Astrocyte of the cerebellum (primary cell): ENCODE measurements at places on chromosomes 2 and 18.

GRCh38 chr2:113283704-113284284 lies 5.1 kb upstream of the PAX8 start:
- DNase-seq: peak; percentile 92

DNA sequence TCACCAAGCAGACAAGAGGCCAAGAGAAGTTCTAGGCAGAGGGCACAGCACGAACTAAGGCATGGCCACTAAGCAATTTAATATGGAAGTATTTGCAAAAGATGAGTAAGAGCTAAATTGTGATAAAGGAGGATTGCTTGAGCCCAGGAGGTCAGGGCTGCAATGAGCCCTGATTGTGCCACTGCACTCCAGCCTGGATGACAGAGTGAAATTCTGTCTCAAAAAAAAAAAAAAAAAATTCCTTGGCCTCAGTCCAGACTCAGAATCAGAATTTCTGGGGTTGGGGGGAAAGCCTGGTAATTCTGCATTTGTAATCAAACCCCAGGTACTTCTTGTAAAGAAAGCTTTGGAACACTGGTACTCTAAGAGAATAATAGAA lies 46.8 kb upstream of the RTN4 start:
- no peak for DNase-seq

- no peak for DNase-seq
These were observed 55.6 kb downstream of the SP110 start for GRCh38 chr2:230164139-230164538.

DNA sequence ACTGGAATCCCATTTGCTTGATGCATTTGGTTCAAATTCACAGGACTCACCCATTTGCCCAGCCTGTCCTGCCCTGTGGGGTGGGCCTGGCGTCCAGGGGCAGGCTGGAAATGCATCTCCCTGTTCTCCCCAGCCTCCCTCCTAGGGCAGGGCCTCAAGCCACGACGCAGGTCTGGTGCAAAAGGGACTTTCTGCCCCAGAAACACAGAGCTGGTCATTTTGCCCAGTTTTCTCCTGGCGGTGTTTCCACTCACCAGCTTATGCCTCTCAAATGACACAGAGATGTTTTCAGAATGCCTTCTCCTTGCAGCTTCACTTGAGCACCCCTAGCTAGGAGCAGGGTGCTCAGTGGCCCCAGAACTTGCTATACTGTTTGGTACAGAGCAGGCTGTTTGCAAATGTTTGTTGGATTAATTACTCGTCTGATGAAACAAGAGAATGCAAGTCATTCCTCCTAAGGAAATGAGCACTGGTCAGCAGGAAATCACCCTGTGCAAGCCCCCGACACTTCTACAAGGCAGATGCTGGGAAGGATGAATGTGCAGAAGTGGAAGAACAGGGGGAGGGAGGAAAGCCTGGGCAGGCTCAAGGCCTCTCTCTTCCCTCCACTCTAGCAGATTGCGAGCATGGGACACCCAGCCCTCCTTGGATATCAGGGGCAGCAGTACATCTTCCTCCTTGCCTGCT lies 164.3 kb upstream of the APCDD1 start:
- DNase-seq: no peak

GRCh38 chr18:24014062-24014985 lies at the start of gene TTC39C:
TTC39C (plus strand) TSS chr18:24014754; CDS start chr18:24014872, 118 bp downstream.
- no peak for DNase-seq

DNA sequence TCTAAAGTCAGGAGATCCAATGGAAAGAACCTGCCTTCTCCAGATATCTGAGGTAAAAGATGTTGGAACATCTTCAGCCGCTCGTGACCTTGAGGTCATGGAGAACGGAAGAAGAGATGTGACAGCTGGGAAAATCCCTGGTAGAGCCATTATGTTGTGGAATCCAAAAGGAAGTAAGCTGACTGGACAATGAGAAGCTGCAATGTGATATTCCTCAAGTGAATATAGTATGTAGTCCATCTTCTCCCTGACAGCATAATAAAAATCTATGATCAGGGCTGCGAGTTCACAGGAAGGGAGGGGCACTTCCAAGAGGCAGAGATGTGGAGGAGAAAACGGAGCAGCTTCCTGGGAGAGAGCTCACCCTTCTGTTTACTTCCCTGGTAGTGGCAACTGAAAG lies 201.0 kb upstream of the SP5 start:
- DNase-seq: no peak

GRCh38 chr2:196259507-196260481 lies 88.4 kb upstream of the STK17B start:
- peak; percentile 55 for DNase-seq

DNA sequence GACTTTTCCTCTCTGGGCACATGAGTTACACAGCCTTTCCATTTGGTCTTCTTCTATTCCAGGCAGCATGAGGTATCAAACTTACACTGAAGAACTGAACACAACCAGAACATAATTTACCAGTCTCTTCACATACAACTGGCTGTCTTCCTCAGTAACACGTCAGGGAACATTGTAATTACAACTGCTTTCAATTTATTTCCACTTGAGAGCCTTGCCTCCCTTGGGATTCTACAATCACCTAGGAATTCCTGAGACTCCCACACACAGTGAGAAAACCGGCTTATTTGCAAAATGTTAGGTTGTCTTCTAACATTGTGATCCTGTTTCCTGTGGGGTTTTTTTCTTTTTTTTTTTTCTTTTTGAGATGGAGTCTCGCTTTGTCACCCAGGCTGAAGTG lies 149.9 kb downstream of the TMX3 start:
- DNase-seq: no peak

DNA sequence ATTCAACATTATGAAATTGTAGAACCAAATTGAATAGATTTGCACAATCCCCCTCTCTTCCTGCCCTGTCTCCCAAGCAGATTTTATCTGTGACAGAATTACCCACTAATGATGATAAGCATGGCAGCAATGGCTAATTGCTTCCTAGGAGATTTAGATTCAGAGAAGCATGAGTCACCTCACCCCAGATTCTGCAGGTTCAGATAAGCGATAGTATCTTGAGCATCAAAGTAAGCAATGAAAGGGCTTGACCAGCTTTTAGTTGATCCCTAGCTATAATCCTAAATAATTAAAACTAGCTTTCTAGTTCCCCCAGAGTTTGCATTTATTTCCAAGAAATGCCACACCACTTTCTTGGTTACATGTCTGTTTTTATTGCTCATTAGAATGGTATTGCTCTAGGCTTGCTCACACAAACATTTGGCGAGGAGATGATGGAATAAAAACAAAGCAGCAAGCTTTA lies 204.3 kb downstream of the GULP1 start:
- no peak for DNase-seq

DNA sequence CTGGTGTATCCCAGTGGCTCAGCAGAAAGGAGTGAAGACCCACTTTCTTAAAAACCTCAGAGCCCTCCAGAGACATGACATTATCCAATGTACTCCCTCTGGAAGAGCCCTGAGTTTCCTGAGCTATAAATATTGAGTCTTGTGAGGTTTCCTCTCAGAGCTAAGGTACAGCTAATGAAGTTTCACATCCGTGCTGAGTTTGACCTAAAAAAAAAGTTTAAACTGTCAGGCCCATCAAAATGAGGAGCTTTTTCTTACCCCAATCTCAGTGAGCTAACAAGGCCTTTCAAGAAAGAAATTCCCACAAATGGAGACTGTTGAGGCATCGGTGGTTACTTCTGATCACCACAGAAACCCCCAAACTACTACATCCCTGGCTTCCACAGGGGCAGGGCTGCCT lies 65.4 kb upstream of the ST8SIA3 start:
- DNase-seq: no peak

- DNase-seq: no peak
These were observed 26.5 kb downstream of the PGAP1 start for GRCh38 chr2:196899976-196900375.

- no peak for DNase-seq
These were observed 5.7 kb downstream of the SLC5A7 start for GRCh38 chr2:107992069-107992468.

DNA sequence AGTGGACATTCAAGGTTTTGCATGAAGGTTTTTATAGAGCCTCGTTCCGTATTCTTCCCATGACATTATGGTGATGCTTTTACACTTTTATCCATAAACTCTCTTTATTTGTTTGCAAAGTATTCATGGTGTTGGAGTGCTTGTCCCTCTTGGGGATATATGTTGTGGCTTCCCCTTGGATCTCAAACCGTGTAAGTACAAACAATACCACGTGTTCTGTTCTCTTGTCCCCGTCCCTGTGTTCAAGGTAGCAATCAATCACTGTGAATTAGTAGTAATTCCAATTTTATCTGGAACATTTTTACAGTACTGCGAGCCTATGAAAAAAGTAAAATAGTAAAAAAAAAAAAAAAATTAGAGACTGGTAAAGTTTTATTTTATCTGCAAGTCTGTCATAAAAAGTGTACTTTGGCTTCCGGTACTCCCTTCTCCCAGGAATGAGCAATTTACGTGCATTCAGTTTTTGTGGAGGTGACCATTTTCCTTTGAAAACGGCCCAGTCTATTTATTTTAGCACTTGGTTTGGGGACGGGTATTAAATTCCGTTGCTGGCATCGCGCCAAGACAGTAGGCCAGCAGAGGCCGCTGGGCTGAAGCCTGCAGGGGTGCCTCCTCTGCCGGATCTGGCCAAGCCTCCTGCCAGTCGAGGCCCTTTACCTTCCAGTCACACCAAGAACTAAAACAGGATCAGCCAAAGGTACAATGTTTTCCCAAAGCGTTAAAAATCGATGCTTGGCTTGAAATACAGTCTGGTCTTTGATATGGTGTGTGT lies 175.7 kb downstream of the SOCS6 start:
- DNase-seq: peak; percentile 37

DNA sequence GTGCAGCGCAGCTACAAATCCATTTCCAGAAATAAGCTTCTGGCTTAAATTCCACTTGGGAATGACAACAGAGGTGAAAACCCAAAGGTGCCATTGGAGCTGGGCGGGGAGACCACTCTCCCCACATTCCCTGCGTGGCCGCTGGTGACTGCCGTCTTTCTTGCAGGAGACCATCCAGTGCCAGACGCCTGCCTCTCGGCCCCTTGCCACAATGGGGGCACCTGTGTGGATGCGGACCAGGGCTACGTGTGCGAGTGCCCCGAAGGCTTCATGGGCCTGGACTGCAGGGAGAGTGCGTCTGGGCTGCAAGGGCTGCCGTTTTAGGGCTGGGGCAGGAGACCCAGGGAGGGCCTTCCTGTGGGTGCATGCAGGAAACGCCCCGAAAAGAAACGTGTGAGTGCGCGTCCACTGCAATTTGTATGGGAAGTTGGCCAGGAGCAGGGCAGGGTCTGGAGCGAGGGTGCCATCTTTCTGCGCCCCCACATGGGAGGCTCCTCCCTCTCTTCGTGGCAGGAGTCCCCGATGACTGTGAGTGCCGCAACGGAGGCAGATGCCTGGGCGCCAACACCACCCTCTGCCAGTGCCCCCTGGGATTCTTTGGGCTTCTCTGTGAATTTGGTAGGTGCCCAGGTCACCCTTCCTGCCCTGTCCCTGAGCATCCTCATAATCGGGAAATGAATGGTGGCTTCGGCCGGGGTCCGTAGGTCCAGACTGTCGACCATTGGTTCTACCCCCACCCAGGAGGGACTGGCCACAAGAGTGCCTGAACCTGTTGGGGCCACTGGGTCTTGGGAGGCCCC lies 49.9 kb downstream of the SNED1 start:
- no peak for DNase-seq

DNA sequence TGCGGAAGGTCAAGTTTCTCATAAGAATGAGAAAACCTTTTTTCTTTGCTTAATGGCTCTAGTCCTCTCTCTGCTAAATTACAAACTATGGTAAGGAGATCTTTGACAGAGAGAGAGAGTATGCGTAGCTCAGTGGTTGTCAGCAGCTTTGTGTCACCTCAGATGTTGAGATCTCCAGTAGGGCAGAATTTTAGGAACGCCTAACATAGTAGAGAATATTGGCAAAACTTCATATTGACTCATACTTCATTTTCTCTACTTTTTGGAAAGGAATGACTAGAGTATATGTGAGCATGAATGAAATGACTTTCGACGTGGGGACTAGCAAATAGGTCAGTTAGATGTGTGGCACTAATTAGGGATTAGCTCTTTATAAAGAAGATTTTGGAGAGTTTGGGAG lies 64.0 kb downstream of the WDR7 start:
- no peak for DNase-seq

DNA sequence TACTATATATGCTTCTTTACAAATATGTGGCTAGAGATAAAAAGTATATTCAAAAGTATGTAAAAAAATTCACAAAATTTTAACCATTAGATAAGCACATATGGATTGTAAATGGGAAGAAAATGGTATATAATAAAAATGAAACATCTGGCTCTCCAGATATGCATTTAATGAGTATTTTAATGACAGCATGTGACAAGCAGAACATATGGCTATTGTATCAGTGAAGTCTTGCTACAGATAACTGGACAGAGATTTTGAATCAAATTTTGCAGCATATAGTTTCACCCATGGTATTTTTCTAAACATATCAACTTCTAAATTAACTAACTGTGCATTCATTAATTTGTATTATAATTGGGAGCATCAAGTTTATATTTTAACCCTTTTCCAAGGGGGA lies 5.0 kb upstream of the ABCA12 start:
- DNase-seq: no peak

GRCh38 chr2:144770616-144771230 lies 250.8 kb upstream of the ZEB2 start:
- no peak for DNase-seq

GRCh38 chr18:62914871-62915392 lies 199.6 kb downstream of the PHLPP1 start:
- DNase-seq: no peak

DNA sequence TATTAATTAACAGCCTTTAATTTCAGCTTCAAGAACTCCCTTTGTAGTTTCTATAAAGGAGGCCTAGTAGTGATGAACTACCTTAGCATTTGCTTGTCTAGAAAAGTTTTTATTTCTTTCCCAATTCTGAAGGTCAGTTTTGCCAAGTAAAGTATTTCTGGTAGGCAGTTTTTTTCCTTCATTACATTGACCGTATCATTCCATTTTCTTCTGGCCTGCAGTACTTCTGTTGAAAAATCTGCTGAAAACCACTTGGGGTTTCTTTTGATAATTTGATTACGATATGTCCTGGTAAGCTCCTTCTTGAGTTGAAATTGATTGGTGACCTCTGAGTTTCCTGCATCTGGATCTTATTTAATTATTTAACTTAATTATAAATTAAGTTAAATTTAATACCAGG lies 691.8 kb downstream of the TSN start:
- no peak for DNase-seq

DNA sequence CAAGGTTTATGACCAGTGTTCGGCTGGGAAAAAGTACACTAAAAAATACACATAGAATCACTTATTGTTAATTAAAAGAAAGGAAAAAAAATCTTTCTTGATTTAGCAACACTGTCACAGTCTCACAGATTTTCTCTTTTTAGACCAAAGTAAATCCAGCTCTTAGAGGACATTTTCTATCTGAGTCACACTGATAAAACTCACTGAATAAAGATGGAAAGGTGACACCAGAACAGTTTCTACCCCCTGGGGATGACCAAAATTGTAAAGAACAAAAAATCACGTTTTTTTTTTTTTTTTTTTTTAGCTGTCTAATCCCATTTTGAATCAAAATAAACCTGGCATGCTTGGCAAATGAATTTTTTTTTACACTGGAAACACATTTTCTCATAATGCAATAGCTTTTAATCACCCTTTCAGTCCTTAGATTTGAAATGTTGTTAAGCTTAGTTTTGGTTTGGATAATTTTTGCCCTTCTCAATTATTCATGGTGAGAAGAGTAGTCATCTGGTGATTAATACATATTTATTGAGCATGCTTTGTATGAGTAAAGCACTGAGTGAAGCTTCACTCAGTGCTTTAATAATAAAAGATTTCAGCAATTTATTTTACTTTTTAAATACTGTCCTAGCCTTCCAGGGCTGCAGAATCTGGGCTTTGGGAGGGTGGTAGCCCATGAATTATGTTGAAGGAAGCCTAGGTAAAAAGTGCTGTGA lies 886.3 kb downstream of the SLC4A3 start:
- DNase-seq: no peak

GRCh38 chr2:10016802-10017258 lies 26.5 kb upstream of the KLF11 start:
- DNase-seq: no peak

- no peak for DNase-seq
These were observed 3.5 kb upstream of the ADNP2 start for GRCh38 chr18:80105369-80106167.
